Smooth muscle cell of the pulmonary artery (primary cell): ENCODE measurements at places on chromosomes 2 and 18. TPM values are rescaled to one million over a fixed set of nuclear protein-coding genes. Genes with fewer than 3 reads are reported as not detected.

The PCARE gene
- not detected in 2 replicates for total RNA-seq

The SPRED2 gene
- total RNA-seq: 15.9 and 20.0 TPM in 2 replicates

The DYNAP gene
- total RNA-seq: not detected in 2 replicates

The CYTIP gene
- total RNA-seq: 5.5 and 23.5 TPM in 2 replicates

The SULT1C4 gene
- 0.13 and 0.17 TPM in 2 replicates for total RNA-seq

The SLC4A3 gene
- total RNA-seq: 4.0 and 7.0 TPM in 2 replicates

The POTEJ gene
- not detected in 2 replicates for total RNA-seq

The CLEC4F gene
- not detected in 2 replicates for total RNA-seq

The HRH4 gene
- 0.07 and 0.17 TPM in 2 replicates for total RNA-seq

The AKAIN1 gene
- total RNA-seq: not detected in 2 replicates

The RAB6C gene
- total RNA-seq: not detected in 2 replicates

The DPP10 gene
- not detected in 2 replicates for total RNA-seq

The GALNT5 gene
- 146 and 164 TPM in 2 replicates for total RNA-seq

The TEX44 gene
- total RNA-seq: not detected in 2 replicates

The CFC1 gene
- total RNA-seq: not detected in 2 replicates

The HOXD11 gene
- not detected in 2 replicates for total RNA-seq

The PPP1R1C gene
- total RNA-seq: 0.07 TPM in 1 of 2 replicates, not detected in the other

The FBXO41 gene
- total RNA-seq: 0.72 and 2.0 TPM in 2 replicates

The BOLL gene
- not detected in 2 replicates for total RNA-seq

The MGAT4A gene
- 0.33 and 0.86 TPM in 2 replicates for total RNA-seq

The SOCS6 gene
- total RNA-seq: 35.7 and 42.7 TPM in 2 replicates

The ODC1 gene
- total RNA-seq: 91.9 and 153 TPM in 2 replicates

The ERBB4 gene
- 2.6 and 6.4 TPM in 2 replicates for total RNA-seq

The CABYR gene
- 3.3 and 5.7 TPM in 2 replicates for total RNA-seq

The TLX2 gene
- total RNA-seq: not detected in 2 replicates

The MOGAT1 gene
- total RNA-seq: not detected in 2 replicates

The REG3A gene
- total RNA-seq: not detected in 2 replicates

The VWC2L gene
- not detected in 2 replicates for total RNA-seq

The ALPG gene
- not detected in 2 replicates for total RNA-seq

The HOXD12 gene
- total RNA-seq: not detected in 2 replicates

The USP40 gene
- 36.9 and 38.5 TPM in 2 replicates for total RNA-seq

The FBXO48 gene
- 0.26 and 0.39 TPM in 2 replicates for total RNA-seq

The ANKMY1 gene
- 5.7 and 9.5 TPM in 2 replicates for total RNA-seq

The ABCB11 gene
- total RNA-seq: under 0.01 and 0.13 TPM in 2 replicates

The SLC11A1 gene
- 0.13 TPM in 2 replicates for total RNA-seq

The REEP1 gene
- total RNA-seq: 0.07 and 0.33 TPM in 2 replicates

The TMEM17 gene
- total RNA-seq: 1.8 and 2.6 TPM in 2 replicates

The NR4A2 gene
- total RNA-seq: 0.40 and 8.5 TPM in 2 replicates

The TMEM37 gene
- total RNA-seq: 0.10 TPM in 1 of 2 replicates, not detected in the other

The CRYGA gene
- total RNA-seq: not detected in 2 replicates

The FBXO15 gene
- 0.65 and 0.73 TPM in 2 replicates for total RNA-seq

The RTP5 gene
- total RNA-seq: not detected in 2 replicates

The ERICH2 gene
- total RNA-seq: 0.39 and 0.76 TPM in 2 replicates

The MFF gene
- 60.2 and 66.9 TPM in 2 replicates for total RNA-seq

The FAM110C gene
- 0.07 and 1.1 TPM in 2 replicates for total RNA-seq

The C2orf81 gene
- total RNA-seq: 1.2 and 3.5 TPM in 2 replicates

The PROKR1 gene
- total RNA-seq: not detected in 2 replicates

The SKA1 gene
- 1.7 and 3.0 TPM in 2 replicates for total RNA-seq

The CCDC85A gene
- 0.13 and 1.6 TPM in 2 replicates for total RNA-seq

The CACNB4 gene
- total RNA-seq: 2.0 and 10.8 TPM in 2 replicates

The YES1 gene
- 68.7 and 71.1 TPM in 2 replicates for total RNA-seq

The ANKRD30BL gene
- total RNA-seq: not detected in 2 replicates

The ADD2 gene
- not detected in 2 replicates for total RNA-seq

The DNER gene
- total RNA-seq: 0.20 and 1.0 TPM in 2 replicates

The IER3IP1 gene
- 34.6 and 55.8 TPM in 2 replicates for total RNA-seq

The CRACDL gene
- total RNA-seq: 0.03 TPM in 1 of 2 replicates, not detected in the other

The MC5R gene
- not detected in 2 replicates for total RNA-seq
